Diencephalon (tissue), 1 donor: ENCODE measurements at places on chromosomes 12 and 14. TPM values are rescaled to one million over a fixed set of nuclear protein-coding genes. Genes with fewer than 3 reads are reported as not detected.

CD163L1 gene
- 4.4 TPM for total RNA-seq

SERPINA9 gene
- not detected for total RNA-seq

SMIM41 gene
- not detected for total RNA-seq

NUP37 gene
- 9.2 TPM for total RNA-seq

DUSP6 gene
- total RNA-seq = 55.8 TPM

TEAD4 gene
- total RNA-seq = 0.92 TPM

LRP1 gene
- total RNA-seq = 114 TPM

IL22 gene
- total RNA-seq = not detected

SERPINA1 gene
- 3.2 TPM for total RNA-seq

CLECL1 gene
- total RNA-seq = not detected

MORN3 gene
- total RNA-seq = 3.9 TPM

KCNMB4 gene
- total RNA-seq = 22.4 TPM

IKZF4 gene
- total RNA-seq = 3.7 TPM

A2M gene
- 87.9 TPM for total RNA-seq

IFNG gene
- not detected for total RNA-seq

NRIP2 gene
- 0.23 TPM for total RNA-seq

VIPAS39 gene
- 26.3 TPM for total RNA-seq

DNAI7 gene
- 12.0 TPM for total RNA-seq

SSTR1 gene
- total RNA-seq = 14.3 TPM

NINJ2 gene
- total RNA-seq = 1.8 TPM

LRP1-AS gene
- not detected for total RNA-seq

IFNG-AS1 gene
- total RNA-seq = not detected

ZDHHC22 gene
- 31.1 TPM for total RNA-seq

KRT71 gene
- not detected for total RNA-seq

VTI1B gene
- 57.0 TPM for total RNA-seq

KLRC1 gene
- not detected for total RNA-seq

ANO2 gene
- 24.9 TPM for total RNA-seq

DEPDC4 gene
- 2.8 TPM for total RNA-seq

ABCD2 gene
- total RNA-seq = 21.0 TPM

OLR1 gene
- total RNA-seq = 16.4 TPM

HOXC12 gene
- total RNA-seq = not detected

MMP17 gene
- 41.5 TPM for total RNA-seq

CFAP251 gene
- 12.9 TPM for total RNA-seq
